ENCODE measurements at places on chromosomes 12 and 14.

DNA sequence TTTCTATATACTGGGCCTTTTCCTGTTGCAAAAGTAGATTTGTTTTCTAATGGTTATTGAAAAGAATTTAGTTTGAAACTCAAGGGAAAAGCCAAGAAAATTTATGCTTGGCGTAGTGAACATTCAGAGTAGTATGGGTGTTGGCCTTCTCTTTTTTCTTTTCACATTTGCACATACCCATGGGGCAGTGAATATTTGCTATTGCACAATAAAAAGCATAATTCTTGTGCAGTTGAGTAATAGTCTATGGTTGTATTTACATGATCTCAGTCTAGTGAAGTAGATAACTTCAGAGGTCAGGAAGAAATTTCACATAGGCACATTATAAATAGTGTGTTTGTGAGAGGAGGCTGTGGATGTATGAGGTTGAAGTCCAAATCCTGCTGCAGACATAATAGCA is 158.1 kb downstream of the FLRT2 start:
- no peak for DNase-seq

DNA sequence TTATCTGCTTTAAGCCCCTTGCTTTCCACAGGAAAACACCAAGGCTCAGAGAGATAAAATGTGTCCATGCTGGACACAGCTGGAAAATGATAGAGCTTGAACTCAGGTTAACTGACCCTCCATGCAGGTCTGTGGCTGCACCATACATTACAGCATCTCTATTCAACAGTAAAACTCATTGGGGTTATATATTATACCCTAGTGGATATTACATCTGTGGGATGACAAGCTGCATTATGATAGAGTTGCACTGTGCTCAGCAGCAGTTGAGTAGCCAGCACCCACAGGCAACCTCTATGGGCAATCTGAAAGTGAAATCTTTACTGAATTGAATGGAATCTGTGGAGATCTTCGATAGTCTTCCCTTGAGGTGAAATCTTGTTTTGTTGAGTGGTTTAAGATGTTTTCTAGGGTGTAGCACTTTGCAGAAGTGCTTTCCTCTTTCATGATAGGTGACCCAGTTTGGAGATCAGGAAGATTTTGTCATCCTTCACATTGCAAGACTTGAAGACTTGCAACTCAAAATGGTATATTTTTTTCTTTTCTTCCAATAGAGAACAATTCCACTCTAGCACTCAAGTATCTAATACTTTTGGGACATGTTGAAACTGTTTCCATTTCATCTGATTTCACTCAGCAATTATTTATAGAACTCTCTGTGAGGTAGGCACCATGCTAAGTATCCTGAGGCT is 389.2 kb downstream of the RAD51B start:
- no peak for DNase-seq

- DNase-seq = no peak
Observed at GRCh38 chr12:88960213-88960878, 380.1 kb upstream of the KITLG start.

DNA sequence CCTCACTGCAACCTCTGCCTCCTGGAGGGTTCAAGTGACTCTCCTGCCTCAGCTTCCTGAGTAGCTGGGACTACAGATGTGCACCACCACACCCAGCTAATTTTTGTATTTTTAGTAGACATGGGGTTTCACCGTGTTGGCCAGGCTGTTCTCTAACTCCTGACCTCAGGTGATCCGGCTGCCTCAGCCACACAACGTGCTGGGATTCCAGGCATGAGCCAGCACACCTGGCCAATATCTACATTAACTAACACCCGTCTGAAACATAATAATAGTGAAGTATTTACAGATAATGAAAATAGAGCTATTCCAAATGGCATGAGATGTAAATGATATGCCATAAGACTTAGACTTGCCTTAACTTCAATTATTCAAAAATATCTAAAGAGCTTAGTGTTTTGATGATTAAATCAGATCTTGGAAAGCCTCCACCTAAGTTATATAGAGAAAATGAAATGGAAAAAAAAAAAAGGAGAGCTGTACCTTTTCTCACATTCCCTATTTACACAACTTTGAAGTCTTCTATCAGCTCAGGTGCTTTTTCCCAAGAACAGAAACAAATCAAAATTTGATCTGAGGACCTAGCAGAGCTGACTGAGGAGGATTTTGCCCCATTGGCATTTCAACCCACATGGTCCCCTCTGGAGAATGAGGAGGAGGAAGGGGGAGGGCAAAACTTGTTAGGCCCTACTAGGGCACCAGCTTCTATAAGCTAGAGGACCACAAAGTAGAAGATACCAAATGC is 309.2 kb downstream of the PRKD1 start:
- no peak for DNase-seq

GRCh38 chr12:94148739-94149118 is 352 bp downstream of the PLXNC1 start:
- DNase-seq = no peak

- no peak for DNase-seq
Observed at GRCh38 chr14:52112336-52113018, 43.6 kb upstream of the NID2 start.

DNA sequence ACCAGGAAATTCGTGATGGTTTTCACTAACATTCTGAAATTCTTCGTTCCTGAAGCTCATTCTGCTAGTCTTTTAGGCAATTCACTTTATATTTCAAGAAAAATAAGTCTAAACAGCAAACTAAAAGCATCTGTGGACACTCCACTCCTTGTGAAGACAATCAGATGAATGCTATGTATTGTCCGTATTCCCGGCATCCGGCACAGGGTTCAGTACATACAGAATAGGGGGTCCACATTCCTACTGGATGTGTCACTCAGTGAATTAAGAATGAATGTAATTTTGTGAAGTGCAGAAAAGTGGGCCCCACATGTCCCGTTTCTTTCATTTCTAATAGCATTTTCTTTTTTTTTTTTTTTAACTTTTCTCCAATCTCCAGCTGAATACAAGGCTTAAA is 241.3 kb downstream of the GRIN2B start:
- no peak for DNase-seq

GRCh38 chr14:51004801-51005526 is 60.7 kb upstream of the PYGL start:
- DNase-seq = no peak

GRCh38 chr12:54830199-54830598 is 24.1 kb upstream of the MUCL1 start:
- DNase-seq = no peak

DNA sequence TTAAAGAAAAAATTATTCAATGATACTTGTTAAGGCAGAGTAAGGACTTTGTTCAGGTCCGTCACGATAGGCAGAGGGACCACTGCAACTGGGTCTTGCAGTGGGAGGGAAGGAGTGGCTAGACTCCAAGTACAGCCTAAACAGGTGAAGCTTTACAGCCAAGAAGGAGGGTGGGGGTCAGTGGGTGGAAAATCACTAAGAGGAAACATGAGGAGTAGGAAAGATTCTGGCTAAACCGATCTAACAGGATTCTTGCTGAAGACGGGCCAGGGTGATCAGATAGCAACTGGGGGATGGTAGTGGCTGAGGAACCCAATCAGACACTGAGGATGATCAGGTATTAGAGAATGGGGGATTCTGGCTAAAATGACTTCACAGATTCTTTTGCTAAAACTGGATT is 100.2 kb downstream of the TTC7B start:
- DNase-seq = no peak

- DNase-seq = peak; percentile 92
Observed at GRCh38 chr14:71320107-71320733, 413.0 kb downstream of the PCNX1 start.

DNA sequence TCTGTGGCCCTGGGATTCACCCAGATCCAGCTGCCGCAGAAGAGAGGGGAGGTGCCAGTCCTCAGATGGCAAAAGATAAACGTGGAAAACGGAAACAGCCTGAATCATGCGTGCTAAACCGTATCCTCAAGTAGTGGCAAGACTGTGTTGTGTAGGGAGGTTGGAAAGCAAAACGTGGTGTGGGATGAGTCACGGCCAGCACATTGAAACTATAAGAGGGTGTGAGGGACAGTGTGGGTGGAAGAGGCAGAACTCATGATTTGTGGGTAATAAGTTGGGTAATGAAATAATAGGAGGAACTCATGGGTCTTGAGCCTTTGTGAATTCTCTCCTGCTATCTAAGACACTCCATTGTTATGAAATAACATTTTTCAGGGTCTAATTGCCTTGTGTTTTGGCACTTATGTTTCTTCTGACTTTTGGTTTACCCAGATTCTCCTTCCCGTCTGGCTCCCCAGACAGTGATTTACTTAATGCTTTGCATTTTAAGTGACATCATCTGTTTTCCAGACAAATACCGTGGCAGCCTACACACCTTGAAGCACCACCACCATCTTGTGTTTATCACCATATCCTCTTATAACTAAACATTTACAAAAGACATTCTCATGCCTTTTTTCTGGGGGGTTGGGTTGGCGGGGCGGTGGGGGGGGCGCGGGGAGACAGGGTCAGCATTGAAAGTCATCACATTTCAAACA is 62.3 kb upstream of the PTCSC3 start:
- DNase-seq = no peak

DNA sequence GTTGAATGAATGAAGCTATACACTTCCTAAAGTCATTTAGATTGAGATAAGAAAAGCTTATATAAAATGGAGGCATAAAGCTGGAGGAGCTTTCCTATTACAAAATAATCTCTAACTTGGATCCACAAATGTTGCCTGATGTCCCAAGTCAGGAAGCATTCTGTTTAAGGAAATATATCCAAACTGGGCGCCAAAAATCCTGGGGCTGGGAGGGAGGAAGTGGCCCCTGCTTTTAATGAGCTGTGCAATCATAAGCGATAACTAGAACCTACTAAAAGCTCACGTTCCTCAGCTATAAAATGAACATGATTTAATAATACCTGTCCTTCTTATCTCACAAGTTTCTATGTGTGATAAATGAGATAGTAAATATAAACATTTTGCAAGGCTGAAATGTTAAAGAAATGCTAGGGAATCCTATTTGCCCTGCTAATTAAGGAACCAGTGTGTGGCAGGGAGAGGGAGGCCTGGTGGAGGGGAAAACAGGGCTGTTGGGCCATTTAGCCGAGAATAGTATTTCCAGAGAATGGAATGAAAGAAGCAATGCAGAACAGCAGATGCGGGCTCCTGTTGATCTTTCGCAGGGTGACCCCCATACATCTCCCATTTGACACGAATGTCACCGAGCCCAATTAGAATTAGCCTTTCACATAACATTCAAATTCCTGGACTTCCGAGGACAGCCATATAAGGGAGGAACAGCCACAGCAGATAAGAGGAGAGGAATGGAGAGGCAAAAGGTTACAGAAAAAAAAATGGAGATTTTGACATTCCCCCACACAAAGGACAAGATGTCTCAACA is 25.9 kb downstream of the DUSP6 start:
- DNase-seq = no peak

DNA sequence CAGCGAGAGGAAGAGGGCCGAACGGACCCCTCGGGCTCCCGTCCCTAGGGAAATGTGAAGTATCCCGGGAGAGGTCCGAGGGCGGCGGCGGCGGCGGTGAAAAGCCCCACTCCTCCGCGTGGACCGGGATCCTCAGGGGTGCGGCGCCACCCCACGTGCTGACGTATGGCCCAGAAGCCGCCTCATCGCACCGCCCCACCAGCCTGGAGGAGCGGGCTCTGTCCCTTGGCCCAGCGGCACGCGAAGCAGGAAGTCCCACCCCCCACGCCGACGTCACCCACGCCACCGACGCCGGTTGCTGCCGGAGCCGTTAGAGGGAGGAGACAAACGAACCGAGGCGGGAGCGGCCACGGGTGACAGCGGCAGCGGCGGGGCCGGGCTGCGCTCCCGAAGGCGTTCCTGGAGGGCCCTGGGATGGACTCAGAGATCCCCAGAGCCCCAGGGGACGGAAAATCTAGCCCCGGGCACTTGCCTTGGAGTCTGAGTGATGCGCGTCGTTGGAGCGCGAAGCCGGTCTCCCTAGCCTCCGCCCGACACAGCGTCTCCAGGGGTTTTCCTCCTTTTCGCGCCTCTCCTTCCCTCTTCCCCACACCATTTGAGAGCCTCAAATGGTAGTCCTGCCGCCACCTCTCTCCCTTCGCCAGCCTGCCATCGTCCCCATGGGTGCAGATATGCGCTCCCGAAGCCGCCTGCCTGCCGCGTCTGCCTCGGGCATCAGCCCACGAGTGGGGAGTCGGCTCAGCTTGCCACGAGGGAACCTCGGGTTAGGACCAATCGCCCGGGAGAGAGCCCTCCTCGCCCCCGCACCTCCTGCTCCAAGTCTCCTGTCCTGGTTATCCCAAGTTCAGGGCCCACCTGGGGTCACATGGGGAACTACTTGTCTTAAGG is at the start of gene CEP83:
TSS of gene CEP83 (minus strand) at position 140 of the 888 bp plus-strand sequence. CDS start 47,377 bp downstream, outside the sequence.
- peak; percentile 89 for DNase-seq

DNA sequence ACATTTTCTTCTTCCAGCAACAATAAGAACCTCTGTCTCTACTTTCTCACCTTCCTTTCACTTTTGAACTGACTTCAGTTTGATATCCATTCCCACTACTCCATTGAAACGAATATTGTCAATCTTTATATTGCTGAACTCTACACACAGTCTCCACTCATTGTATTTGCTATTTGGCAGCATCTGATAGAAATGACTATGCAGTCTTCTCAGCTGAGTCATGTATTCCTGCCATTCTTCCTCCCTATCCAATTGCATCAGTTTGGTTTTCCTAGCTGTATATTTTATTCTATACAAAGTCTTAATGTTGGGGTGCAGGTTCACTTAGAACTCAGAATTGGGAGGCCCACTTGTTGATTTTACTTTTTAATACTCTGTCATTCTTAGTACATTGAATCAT is 107.5 kb upstream of the CPNE8 start:
- DNase-seq = no peak

DNA sequence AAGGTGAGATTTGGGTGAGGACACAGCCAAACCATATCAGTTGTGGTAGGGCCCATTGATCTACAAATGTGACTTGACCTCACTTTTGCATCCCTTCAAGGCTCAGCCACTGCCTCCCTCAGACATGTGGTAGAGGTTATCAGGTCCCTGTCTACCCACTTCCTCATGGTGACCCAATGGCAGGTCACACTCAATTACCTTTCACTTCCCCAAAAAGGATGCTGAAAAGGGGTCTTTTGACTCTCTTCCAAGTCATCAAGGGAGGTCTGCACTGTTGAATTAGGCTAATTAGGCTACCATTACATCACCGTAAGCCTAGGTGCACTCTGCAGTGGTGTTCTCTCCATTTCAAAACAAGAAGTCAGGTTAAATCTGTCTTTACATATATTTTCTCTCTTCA is 22.6 kb upstream of the DRAM1 start:
- no peak for DNase-seq

DNA sequence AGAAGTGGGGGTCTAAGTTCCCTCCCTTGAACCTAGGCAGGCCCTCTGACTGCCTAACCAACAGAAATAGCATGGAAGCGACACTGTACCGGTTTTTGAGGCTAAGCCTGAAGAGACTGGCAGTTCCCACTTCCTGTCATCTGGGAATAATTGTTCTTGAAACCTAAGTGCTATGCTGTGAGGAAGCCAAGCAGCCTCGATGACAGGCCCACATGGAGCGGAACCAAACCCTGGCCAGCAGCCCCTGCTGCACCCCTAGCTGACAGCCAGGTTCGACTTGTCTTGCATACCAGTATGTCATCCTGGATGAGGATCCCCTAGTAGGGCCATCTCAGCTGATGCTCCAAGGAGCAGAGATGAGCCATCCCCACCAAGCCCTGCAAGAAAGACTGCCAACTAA is 6.4 kb upstream of the GPR68 start:
- no peak for DNase-seq

All from stimulated activated CD4-positive, alpha-beta T cell treated with anti-CD3 and anti-CD28 coated beads, TNF-alpha, amount 100 ng/mL, for 1 hour (primary cell).